Stimulated activated CD4-positive, alpha-beta T cell treated with anti-CD3 and anti-CD28 coated beads, TNF-alpha, amount 100 ng/mL, for 1 hour (primary cell): ENCODE measurements at places on chromosomes 5 and 9.

DNA sequence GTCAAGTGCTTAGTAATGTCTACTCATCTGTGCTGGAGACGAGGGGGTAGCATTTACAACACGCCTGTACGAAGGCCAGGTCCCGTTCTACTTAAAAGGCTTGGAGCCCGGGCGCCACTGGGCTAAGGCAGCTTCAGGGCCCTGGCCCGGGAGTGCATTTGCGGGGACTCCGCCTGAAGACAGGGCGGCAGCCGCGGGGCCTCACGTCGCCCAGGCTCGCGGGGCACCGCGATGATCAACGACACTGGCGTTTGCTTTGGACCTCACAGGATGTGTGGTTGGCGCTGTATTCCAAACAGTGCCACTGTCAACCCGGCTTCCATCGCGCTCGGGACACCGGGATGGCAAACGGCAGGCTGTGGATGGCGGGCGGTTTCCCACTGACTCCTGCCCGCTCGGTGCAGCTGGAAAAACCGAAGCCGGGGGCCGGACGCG is 1.1 kb upstream of the TENT4A start:
- DNase-seq: no peak

GRCh38 chr9:93598647-93599241 is 22.4 kb downstream of the PHF2 start:
- DNase-seq: no peak

GRCh38 chr5:178487911-178488600 is 102.1 kb downstream of the COL23A1 start:
- DNase-seq: no peak

DNA sequence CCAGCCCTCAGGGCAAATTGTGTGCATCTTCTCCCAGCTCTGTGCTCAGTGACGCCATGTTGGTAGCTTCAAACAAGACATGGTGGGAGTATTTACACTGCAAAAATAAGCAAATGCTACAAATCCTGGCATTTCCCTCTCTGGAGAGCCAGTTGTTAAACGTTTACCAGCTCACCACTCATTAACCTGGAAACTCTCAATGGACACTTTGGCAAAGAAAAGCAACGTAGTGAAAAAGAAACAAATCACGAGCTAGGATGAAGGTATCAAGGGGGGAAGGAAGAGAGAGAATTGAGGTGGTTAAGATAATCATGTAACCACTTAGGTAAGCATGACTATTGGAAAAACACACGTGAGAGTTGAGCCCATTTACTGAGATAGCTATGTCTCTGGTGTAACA is 72.5 kb downstream of the MRPS30 start:
- no peak for DNase-seq

GRCh38 chr5:103896593-103896992 is 334.0 kb upstream of the NUDT12 start:
- DNase-seq: no peak

DNA sequence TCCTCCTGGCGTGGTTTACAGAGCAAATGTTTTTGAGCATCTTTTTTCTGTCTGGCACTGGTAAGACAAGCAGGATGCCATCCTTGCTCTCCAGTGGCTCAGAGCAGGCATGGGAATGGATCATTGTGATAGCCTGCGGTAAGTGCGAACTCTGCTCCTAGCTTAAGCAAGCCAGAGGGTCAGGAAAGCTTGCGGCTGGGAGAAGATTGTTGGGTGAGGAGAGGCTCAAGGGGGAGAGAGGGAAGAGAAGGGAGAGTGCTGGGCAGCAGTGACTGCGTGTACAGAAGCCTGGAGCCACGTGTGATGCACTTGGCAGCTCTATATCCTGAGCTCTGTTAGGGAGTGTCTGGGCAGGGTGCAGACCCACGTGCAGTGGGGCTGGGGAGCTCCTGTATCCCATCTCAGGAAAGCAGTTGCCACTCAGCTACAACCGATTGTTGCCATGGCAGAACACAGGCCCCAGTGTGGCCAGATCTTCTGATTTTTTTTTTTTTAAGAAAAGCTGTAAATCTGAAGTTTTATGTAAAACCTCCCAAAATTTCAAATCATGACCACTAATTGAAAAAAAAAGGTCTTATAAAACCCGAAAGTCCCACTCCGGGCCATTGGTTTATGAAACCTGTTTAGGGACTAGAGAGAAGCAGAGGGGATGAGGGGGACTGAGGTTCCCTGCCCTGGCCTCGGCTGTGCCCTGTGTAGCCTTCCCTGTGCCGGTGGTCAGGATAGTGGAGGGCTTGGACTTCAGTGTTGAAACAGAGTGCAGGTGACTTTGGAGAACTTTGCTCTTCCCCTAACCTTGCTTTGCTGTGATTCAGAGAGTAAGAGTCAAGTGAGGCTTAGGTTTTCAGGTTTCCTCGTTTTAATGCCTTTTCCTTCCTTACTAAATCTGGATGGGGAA is 67.3 kb downstream of the ZNF618 start:
- DNase-seq: no peak

DNA sequence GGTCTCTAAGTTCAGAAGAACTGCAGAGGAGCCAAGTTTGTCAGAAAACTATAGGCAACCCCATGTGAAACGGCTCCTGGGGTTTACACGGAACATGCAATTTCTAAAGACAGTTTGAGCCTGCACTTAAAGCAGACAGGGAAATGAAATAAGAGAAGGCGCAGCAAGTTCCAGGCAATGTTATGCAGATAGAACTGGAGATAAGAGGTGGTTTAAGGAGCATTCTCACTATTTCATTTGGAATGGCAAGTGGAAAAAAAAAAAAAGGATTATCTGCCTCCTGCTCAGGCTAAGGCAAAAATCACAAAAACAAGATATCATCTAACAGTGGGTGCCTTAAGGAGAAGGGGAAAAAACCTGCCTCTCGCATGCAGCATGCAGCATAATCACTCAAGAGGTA is 2252.4 kb downstream of the MAT2B start:
- DNase-seq: no peak

DNA sequence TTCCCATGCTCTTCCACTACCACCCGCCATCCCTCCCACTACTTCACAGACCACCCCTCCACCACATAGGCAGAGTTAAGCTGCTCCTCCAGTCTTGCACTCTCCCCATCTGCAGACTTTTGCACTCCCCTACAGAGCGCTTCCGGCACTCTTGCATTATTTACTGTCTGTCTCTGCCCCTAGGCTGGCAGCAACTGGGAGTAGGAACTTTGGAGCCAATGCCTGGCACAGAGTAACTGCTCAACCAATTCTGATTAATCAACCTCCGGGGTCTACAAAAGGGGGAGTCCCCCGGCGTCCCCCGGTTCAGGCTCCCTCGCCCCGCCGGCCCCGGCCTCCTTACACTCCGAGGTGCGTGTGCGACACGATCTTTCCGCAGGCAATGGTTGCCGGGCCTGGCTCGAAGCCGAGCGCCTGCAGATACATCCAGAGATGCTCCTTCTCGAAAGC is 498 bp downstream of the HAUS6 start:
- no peak for DNase-seq

GRCh38 chr5:116740771-116741170 is 166.1 kb upstream of the SEMA6A start:
- no peak for DNase-seq

DNA sequence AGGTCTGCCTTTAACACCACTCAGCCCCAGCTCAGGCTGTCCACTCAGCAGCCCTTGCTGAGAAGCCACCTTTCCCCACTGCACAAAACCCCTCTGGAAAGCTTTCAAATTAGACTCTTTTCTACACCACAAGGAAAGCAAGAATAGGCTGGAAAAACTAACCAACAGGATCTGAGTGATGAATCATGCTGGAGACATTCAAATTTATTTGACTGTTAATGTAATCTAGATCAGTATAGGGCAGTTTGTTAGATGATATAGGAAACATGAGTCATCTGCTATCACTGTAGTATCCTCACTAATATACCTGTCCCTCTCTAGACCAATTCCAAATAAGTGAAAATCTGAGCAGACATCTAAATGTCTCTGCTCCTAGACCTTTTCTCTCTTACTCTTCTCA is 127.8 kb upstream of the PAM start:
- no peak for DNase-seq

DNA sequence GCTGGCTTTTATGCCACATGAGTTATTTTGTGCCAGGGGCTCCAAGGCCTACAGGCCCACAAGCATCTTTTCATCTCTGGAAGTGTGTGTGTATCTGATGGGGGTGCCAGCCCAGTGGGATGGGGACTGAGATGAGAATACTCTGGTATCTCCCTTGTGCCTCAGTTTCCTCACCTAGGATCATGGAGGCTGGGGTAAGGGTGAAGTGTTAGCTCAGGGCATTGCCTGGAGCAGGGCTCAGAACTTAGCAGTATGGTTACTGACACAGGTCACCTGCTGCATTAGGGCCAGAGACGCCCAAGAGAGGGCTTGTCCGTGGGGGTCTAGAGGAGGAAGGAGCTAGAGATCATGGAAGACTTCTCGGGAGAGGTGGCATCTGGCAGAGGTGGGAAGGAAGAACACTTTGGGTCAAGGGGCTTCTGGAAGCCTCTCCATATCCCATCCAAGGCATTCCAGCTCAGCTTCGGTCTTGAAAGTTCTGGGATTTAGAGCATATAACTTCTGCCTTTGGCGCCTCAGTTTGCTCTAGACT is 742 bp upstream of the WNK2 start:
- no peak for DNase-seq

DNA sequence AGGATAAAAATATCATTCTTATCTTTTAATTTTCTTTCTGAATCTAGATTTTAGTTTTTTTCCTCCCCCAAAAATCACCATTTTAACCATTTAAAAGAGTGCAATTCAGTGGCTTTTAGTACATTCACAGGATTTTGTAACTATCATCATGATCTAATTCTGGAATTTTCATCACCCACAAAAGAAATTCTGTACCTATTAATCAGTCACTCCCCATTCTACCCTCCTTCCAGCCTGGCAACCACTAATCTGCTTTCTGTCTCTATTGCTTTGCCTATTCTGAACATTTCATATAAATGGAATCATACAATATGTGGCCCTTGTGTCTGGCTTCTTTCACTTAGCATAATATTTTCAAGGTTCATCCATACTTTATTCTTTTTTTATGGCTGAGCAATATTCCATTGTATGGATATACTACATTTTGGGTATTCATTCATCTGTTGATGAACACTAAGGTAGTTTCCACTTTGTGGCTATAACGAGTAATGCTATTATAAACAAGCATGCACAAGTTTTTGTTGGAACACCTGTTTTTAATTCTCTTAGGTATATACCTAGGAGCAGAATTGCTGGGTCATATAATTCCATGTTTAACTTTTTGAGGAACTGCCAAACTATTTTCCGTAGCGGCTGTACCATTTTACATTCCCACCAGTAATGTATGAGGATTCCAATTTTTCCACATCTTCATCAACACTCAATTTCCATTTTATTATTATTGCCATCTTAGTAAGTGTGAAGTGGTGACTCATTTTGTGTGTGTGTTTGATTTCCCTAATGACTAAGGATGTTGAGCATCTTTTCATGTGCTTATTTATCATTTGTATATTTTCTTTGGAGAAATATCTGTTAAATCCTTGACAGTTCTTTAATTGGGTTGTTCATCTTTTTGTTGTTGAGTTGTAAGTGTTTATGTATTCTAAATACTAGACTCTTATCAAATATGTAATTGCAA is 340.3 kb downstream of the CWC27 start:
- no peak for DNase-seq

DNA sequence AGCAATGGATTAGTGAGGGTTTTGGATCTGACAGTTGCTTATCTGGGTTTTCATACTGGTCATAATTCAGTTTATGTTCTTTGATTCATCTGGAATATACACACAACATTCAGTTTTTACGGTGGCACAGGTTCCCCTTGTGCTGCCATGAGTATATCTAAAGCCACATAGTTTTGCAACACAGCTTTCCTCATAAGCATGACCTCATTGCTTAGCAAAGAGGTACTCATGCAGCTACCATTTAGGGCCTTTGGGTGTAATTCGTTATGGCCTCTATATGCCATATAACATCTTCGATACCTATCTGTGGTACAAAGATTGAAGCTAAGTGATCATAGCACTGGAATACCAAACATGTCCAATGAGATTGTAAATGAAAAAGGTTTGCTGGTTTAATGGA is 2.9 kb upstream of the RBM22 start:
- no peak for DNase-seq

DNA sequence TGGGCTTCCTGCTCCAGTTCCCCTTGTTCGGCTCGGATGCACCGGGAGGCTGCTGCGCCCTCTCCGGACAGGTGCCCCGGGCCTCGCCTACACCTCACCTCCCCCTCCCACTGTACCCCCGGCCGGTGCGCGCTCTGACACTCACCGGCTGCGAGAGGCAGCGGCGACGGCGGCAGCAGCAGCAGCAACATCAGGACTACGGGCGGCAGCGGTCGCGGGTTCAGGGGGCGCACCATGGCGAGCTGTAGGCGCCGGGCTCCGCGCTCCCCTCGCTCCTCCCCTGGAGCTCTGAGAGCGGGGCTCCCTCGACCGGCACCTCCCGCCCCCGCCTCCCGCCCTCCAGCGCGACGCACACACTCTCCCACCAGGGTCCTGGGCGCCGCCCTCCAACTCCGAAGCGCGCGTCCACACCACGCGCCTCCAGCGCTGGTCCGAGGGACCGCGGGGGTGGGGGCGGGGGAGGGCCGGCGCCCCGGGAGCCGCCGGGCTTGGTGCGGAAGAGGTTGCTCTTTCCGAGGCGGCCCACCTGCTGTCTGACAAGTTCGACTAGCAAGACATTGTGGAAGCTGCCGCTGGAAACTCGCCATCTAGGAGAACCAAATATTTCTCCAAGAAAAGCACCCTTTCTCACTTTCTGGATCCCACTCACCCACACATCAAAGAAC is at the start of gene GFRA3:
Gene GFRA3, minus strand, starts transcription at position 433 of the 665 bp plus-strand sequence. Its CDS starts 197 bp downstream, at position 236.
- DNase-seq: no peak

- DNase-seq: no peak
Observed at GRCh38 chr9:134365791-134366222, 39.6 kb downstream of the RXRA start.

DNA sequence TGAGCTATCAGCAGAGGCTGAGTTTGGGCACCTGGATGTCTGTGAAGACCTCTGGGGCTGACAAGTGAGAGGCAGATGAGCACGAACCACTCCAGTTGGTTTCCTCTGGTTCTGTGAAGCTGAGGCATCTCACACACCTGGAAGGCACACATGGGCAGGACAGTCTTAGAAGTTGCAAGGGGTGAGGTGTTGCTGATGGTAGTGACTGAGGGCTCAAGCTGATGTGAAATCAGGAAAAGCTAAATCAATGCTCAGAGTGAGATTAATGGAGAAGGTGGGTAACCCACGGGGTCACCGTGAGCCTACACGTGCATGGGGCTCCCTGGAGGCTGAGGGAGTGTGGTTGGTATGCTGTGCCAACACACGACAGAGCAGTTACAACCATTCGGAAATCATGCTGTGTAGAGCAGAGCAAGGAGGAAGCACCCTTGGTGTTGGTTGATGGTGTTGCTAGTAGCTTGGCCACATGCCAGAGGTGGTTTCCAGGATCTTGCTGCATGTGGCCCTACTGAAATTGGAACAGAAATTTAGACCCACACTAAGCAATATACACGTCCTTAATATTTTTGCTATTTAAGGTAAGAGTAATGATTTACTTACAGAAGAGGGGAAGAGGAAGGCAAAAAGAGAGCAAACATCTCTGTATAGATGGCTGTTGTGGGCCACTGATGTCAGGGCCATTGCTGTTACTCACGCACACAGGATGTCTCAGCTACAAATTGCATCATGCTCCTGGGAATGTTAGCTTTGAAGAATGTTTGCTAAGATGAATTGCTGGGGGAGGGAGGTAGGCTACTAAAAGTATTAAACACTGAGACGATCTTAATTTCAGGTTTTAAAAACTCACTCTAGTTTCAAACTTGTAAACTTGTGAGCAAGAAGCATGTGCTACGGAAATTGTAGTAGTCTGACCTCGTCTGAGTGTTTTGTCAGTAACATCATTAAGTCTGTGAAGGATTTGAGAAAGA is 170.5 kb downstream of the ARHGEF28 start:
- DNase-seq: no peak

GRCh38 chr5:133687212-133688061 is 75.1 kb upstream of the FSTL4 start:
- DNase-seq: no peak
